ENCODE measurements at places on chromosomes 5 and 9.
A peak's percentile ranks its signal among the peaks of the same experiment; 100 is the strongest.

DNA sequence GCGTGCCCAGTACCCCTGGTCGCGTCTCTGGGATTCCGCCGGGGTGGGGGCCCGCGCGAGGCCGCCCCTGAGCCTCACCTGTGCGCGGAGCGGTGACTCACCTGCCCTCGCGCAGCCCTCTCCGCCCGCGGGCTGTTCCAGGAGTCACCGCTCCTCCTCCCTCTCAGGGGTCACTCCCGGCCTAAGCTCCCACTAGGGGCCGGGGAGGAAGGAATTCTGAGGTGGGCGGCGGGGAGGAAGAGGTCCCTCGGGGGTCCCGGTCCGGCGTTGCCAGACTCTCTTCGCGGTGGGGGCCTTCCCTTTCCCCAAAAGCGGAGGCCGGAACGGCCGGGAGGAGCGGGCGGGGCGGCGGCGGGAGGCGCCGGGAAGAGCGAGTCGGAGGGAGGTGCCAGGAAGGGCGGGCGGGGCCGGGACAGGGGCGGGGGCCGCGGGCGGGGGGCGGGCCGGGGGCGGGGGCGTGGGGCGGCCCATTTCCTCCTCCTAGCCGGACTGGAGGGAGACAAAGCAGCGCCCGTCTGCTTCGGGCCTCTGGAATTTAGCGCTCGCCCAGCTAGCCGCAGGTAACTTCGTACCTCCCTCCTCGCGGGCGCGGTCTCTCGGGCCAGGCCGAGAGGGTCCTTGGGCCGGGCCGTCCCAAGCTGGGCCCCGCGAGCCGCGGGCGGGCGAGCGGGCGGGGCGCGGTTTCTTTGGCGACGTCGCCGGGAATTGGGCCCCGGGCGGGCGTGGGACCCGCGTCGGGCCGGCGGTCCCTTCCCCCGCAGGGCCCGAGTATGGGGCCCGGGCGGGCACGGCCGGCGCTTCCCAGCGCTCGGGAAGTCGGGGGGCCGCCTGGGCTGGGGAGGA, at the start of gene CTNNA1:
Gene CTNNA1 (plus strand): TSS at position 475 of the 843 bp plus-strand sequence. CDS start 28,500 bp downstream, outside the sequence.
- DNase-seq, result peak; percentile 5

- no peak for DNase-seq
These were observed 210.1 kb downstream of the PAX5 start for GRCh38 chr9:36823934-36824333.

DNA sequence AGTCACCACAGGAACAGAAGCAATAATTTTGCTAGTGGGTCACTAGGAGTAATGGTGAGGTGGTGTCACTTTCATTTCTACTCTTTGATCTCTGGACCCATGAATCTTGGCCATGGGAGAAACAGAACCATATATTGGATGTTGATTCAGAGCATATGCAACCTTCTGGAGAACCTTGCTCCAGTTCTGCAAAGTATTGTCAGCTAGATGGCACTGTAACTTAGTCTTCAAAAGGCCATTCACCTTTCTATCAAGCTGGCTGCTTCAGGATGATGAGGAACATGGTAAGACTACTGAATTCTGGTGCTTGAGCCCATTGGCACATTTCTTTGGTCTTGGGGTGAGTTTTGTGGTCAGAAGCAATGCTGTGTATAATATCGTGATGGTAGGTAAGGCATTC, 129.1 kb upstream of the FBN2 start:
- no peak for DNase-seq

DNA sequence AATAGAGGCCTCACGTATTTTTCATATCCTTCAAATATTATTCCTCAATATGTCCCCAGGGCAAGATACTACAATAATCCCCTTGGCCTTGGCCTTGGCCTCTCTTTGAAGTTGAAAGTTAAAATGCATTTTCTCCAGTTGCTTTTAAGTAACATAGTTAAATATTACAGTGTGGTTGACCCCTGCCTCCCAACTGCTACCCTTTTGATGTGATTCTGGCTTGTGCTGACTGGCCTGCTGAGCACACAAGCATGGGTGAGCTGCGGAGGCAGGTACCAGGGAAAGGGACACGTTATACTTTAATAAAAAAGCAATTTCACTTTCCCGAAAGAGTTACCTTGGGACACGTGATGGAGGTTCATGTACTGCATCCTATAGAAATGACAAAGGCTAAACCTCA, 17.9 kb upstream of the TMEM252 start:
- DNase-seq, result no peak

- DNase-seq, result no peak
These were observed 225.2 kb downstream of the GAS1 start for GRCh38 chr9:86721843-86722705.

GRCh38 chr5:143013176-143013891, 243.2 kb downstream of the ARHGAP26 start:
- no peak for DNase-seq

GRCh38 chr5:124050120-124050770, 538.3 kb downstream of the CSNK1G3 start:
- DNase-seq, result no peak

Measured in dorsolateral prefrontal cortex (tissue), 122 donors.